ENCODE measurements at places on chromosomes 2 and 18. TPM values are rescaled to one million over a fixed set of nuclear protein-coding genes. Genes with fewer than 3 reads are reported as not detected.

The ZNF519 gene
- total RNA-seq: 7.9 TPM

The ASPRV1 gene
- total RNA-seq: 1.8 TPM

The MC4R gene
- not detected for total RNA-seq

The LYPD1 gene
- total RNA-seq: not detected

The KIF5C gene
- 13.3 TPM for total RNA-seq

The ABCA12 gene
- total RNA-seq: 3.6 TPM

The CYP1B1 gene
- total RNA-seq: 32.9 TPM

The SOWAHC gene
- 18.4 TPM for total RNA-seq

The HOXD3 gene
- total RNA-seq: 4.8 TPM

The EN1 gene
- total RNA-seq: 6.4 TPM

The TMEM87B gene
- 52.0 TPM for total RNA-seq

The GAL3ST2 gene
- total RNA-seq: not detected

The CYS1 gene
- 2.4 TPM for total RNA-seq

The CCT4 gene
- total RNA-seq: 82.9 TPM

The DRC1 gene
- total RNA-seq: not detected

The THSD7B gene
- total RNA-seq: 2.1 TPM

The RSAD2 gene
- total RNA-seq: 2.9 TPM

The ABCB11 gene
- total RNA-seq: 18.4 TPM

The CXCR2 gene
- 0.33 TPM for total RNA-seq

The LYG2 gene
- total RNA-seq: not detected

The LRPPRC gene
- total RNA-seq: 75.4 TPM

The SLC16A14 gene
- total RNA-seq: 1.9 TPM

The CLASP1 gene
- total RNA-seq: 106 TPM

The DLGAP1 gene
- total RNA-seq: 5.2 TPM

The EMILIN1 gene
- total RNA-seq: 25.6 TPM

The SIX2 gene
- total RNA-seq: 1.5 TPM

The FTCDNL1 gene
- 5.2 TPM for total RNA-seq

The PLCD4 gene
- 8.0 TPM for total RNA-seq

The STEAP3 gene
- total RNA-seq: 49.8 TPM

The PLCL1 gene
- total RNA-seq: 11.1 TPM

The HNMT gene
- 105 TPM for total RNA-seq

The DNAH7 gene
- 1.3 TPM for total RNA-seq

All from breast epithelium (tissue), 4 donors.